Astrocyte (in vitro differentiated cells and primary cell): ENCODE measurements at places on chromosomes 1 and 21. TPM values are rescaled to one million over a fixed set of nuclear protein-coding genes. Genes with fewer than 3 reads are reported as not detected.

GRCh38 chr1:212256369-212256768 is 28.8 kb upstream of the PPP2R5A start:
- no peak for DNase-seq

Gene OR2T35
- not detected in 2 replicates for total RNA-seq

DNA sequence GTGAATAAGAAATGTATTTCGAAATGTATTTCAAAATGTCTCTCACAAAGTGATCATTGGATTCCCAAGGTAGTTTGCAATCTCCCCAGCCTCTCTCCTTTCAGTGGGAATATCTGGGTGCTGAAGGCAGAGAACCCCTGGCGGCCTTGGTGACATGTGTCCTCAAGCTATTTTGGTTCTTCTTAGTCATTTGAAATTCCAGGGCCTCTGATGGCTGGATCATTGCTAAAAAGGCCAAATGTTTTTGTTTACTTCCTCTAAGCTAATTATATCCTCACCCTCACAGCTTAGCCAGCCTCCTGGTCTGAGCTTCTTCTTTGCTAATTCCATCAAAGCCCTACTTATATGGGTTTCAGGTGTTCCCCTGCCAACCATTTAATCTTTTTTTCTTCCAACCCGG is 71.2 kb downstream of the LRRC40 start:
- no peak for DNase-seq

GRCh38 chr1:2466958-2467554 is 9.0 kb upstream of the PLCH2 start:
- DNase-seq, result no peak

- peak; percentile 39 for DNase-seq
Measured at GRCh38 chr1:80064524-80064923, 1058.0 kb upstream of the ADGRL4 start.

- no peak for DNase-seq
Measured at GRCh38 chr1:231990388-231990787, 363.8 kb downstream of the DISC1 start.

DNA sequence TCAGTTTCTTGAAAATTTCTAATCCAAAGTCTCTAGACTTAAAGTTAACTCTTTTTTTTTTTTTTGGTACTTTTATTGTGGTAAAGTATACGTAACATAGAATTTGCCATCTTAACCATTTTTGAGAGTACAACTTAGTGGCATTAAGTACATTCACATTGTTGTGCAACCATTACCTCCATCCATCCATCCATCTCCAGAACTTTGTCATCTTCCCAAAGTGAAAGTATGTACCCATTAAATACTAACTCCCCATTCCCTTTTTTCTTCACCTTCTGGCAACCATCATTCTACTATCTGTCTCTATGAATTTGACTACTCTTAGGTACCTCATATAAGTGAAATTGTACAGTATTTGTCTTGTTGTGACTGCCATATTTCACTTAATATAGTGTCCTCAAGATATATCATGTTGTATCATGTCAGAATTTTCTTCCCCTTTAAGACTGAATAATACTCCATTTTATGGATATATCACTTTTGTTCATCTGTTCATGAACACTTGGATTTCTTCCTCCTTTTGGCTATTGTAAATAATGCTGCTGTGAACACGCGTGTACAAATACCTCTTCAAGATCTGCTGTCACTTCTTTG is 18.4 kb downstream of the RLF start:
- DNase-seq, result no peak

DNA sequence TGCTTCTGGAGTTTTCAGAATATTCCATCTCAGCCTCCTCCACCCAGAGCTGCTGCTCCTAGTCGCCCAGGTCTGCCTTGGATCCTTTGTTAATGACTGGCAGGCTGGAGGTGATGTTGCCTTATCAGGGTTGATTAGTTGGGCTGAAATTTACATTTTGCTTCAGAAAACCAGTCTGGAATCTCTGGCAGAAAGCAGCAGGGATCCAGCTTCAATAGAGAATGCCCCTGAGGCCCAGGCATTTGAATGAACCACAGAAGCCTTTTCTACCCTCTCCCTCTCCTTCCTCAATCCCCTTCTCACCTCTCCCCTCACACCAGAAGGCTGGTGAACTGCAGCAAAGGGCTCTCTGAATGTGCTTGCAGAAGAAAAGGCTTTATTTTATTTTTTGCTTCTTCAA is 83.2 kb downstream of the PLXNA2 start:
- DNase-seq, result no peak

Gene CLDN17
- not detected in 2 replicates for total RNA-seq

- DNase-seq, result no peak
Measured at GRCh38 chr21:44527156-44527982, 12.6 kb downstream of the KRTAP10-1 start.

DNA sequence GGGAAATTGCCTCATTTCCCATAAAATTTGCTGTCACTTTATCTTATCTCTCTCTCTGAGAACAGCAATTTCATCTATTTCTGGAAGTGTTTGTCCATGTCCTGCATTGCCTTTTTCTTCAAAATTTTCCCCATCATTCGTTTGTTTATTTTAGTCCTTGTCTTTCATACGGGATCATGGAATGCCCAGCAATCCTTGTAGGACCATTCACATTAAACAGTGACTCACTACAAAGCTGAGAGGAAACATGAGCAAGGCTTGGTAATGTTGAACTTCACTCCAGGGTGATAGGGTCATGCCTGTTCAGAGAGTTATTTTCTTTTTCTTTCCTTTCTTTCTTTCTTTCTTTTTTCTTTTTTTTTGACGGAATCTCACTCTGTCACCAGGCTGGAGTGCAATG is 32.2 kb upstream of the HNRNPU start:
- peak; percentile 75 for DNase-seq

Gene PDC
- total RNA-seq, result not detected in 2 replicates

GRCh38 chr1:208866386-208866955 is 622.3 kb upstream of the PLXNA2 start:
- no peak for DNase-seq

Gene KIAA1614
- 0.84 and 0.96 TPM in 2 replicates for total RNA-seq

GRCh38 chr1:208535511-208535910 is 291.3 kb upstream of the PLXNA2 start:
- no peak for DNase-seq

DNA sequence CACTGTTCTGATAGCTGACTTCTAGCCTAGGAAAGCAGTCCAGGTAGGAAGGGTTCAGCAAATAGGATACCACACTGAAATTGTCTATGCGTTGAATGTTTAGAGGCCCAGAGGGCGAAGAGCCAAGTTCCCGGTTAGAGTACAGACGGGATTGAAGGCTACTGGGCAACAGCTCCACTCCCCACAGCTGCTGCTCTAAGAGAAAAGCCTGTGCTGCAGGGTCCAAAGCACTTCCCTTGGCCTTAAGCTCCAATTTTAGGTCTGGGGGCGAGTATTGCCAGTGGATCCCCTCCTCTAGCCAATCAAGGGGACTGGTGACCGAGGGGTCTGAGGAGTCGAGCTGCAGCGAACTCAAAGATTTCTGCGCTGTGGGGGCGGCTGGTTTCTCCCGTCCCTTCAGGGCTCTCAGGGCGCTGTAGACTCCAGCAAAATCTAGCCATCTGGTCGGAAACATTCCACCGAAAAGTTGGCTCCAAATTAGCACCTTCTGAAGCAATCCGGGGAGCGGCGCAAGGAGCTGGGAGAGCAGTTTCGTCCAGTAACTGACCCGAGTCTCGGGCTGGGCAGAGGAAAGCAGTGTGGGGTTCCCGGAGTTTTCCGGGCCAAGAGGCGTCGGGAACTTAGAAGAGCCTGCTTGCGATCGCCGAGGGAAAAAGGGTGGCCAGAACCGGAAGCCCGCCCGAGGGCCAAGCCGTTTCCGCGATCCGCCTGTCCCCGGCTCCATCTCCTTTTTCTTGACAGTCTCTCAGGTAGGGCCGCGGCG is 748 bp downstream of the PPP1R15B start:
- peak; percentile 32 for DNase-seq

DNA sequence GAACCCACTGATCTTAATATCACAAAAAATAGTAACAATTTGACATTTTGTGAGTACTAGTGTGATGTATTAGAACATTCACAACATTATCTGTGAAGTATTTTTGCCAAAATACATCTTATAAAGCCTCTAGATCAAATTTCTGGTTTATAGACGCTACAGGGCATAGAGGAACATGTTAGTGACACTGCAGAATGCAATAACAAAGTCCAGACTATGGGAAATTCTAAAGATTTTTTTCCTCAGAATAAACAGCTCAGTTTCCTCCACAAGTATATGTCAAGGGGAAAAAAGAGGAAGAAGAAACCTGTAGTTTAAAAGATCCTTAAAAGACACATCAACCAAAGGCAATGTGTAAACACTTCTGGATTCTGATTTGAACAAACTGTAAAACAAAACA is 26.4 kb upstream of the MROH9 start:
- DNase-seq, result no peak

DNA sequence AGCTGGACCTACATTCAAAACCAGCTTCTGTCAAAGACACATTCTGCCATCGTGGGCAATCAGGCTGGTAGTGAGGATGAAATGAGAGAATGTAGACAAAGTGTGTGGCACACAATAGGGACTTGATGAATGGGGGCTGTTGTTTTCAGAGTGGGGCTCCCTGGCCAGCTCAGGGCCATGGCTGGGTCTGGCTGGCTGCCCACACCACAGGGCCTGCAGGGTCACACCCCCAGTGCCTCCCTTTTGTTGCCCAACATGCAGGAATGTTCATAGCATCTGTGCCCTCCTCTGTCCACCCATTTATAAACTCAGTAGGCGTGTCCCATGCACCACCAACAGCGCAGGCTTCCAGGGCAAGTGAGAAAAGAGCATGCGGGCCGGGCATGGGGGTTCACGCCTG is 20.8 kb upstream of the ECE1 start:
- DNase-seq, result no peak

GRCh38 chr1:206723462-206723804 is 38.7 kb downstream of the MAPKAPK2 start:
- no peak for DNase-seq

DNA sequence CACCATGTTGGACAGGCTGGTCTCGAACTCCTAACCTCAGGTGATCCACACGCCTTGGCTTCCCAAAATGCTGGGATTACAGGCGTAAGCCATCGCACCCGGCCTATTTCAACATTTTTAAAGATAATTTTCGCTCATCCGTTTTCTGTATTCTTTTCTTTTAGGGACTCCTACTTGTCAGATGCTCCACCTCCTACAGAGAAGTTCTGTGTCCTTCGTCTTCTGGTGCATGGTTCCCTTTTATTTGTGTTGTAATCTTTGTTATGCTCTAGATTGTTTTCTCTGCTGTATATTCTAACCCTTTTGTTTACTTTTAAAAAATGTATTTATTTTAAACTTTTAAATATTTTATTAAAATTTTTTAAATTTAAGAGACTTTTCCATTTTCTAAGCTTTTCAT is 28.4 kb downstream of the CLDN14 start:
- no peak for DNase-seq

- peak; percentile 28 for DNase-seq
Measured at GRCh38 chr1:242017580-242018233, 18.8 kb upstream of the MAP1LC3C start.

Gene CFHR4
- not detected in 2 replicates for total RNA-seq

- DNase-seq, result no peak
Measured at GRCh38 chr1:208190784-208191183, 53.4 kb downstream of the PLXNA2 start.

Gene PTPRC
- 0.20 TPM in 1 of 2 replicates, not detected in the other for total RNA-seq
